ENCODE measurements at places on chromosomes 11 and 22.

- no peak for DNase-seq
Observed at GRCh38 chr22:50718352-50718709, 19.7 kb upstream of the ACR start.

- DNase-seq: no peak
Observed at GRCh38 chr11:2409126-2409525, 8.6 kb downstream of the TSSC4 start.

GRCh38 chr11:132352497-132352896 lies 982.1 kb downstream of the NTM start:
- no peak for DNase-seq

GRCh38 chr22:40638261-40638660 lies 1.7 kb upstream of the MRTFA start:
- no peak for DNase-seq
